ELF-1 (cell line): ENCODE measurements at places on chromosomes 16 and 17.

DNA sequence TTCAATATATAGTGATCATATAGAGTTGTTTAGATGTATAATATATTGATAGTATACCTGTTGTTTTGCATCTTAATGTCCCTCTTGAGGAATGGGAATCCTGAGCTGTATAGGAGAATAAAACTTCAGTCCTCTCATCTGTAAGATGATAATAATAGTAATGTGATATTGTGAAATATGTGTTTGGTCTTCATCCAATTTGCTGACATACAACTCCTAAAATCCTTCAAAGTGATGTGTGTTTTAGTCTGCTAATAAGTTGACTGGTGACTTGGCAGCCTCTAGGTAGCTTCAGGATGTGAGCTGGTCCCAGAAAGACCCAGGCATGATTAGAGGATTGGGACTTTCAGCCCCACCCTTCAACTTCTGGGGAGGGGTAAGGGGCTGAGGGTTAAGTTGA, 22.8 kb upstream of the NFAT5 start:
- DNase-seq, result no peak

- peak; percentile 37 for DNase-seq
These were observed at the start of gene NT5C3B for GRCh38 chr17:41835800-41836549. Gene NT5C3B (minus strand): TSS chr17:41836232. CDS start chr17:41836193, 39 bp downstream.

DNA sequence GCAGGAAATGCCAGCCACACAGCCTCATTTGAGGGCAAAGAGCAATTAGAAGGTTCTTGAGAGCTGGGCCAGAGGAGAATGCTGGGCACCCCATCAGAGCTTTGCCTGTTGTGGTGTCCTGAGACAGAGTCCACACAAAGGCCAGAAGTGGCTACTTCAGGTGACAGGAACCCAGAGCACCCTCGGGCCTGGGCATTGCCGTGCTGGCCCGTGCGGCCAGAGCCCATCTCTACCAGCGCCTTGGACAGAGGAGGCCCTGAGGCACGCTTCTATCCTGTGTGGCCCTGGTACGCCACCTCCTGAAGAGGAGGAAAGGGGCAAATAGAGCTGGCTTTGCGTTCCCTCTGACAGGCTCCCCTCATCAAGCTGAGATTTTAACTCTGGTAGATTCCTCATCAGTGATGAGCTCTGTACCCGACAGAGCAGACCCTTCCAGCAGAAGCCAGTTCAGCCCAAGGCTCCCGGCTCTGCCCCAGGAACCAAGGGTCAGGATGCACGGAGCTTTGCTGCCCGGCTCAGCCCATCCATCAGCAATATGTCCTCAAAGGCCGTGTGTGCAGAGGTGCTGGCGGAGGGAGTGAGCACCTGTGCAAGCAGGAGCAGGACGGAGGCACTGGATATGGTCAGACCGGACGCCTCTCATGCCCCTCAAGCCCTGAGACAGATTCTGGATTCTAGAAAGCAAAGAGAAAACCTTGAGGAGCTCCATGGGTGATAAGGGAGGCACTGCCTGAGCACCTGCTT, 3.4 kb upstream of the RASD1 start:
- no peak for DNase-seq

DNA sequence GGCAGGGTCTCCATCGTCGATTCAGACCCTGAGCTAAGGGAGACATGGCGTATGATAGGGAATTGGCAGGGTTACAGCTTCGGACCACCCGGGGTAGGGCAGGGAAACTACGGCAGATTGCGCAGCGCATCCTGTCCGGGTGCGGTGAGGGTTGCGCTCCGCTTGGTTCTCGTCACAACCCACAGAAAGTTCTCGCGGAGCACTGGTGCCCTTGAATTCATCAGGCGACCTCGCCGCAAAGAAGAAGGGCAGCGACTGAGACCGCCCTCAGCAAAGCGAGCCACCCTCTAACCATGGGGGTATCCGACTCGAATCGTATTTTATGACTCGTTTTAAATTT, 1.2 kb downstream of the HS3ST3B1 start:
- peak; percentile 42 for DNase-seq

DNA sequence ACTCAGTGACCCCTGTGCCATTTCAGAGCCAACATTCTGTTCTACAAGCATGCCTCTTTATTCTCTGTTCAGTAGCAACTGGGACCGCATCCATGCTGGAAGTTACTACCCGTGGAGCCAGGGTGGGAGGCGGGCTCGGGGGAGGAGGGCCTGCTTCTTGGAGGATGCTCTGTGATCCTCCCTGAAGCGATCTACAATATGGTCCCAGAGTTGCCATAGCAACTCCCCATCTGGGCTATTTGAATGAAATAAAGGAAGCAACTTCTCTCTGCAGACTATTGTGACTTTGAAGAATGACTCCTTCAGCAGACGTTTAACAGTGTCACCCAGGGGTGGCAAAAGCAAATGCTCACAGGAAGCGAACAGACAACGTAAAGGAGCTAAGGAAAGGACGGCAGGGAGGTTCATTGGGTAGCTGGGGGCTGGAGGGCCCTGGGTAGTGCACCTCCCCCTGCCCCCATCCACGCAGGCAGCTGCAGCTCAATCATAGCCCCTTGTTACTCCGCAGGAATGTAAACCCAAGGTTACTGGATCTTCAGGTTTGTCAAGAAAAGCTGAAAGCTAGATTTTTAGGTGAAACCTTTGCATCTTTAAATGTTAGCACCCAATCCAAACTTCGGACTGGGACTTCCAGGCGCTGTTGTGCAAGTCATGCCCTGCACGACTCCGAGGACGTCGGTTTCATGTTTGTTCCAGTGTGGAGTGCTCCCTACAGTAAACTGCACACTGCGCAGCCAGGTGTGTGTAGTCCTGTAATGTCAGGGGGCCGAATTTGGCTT, 51.1 kb upstream of the MEAK7 start:
- peak; percentile 73 for DNase-seq

- no peak for DNase-seq
These were observed 87.3 kb downstream of the C16orf78 start for GRCh38 chr16:49460786-49461470.

GRCh38 chr17:32936894-32937500, 9.0 kb downstream of the TMEM98 start:
- peak; percentile 86 for DNase-seq

DNA sequence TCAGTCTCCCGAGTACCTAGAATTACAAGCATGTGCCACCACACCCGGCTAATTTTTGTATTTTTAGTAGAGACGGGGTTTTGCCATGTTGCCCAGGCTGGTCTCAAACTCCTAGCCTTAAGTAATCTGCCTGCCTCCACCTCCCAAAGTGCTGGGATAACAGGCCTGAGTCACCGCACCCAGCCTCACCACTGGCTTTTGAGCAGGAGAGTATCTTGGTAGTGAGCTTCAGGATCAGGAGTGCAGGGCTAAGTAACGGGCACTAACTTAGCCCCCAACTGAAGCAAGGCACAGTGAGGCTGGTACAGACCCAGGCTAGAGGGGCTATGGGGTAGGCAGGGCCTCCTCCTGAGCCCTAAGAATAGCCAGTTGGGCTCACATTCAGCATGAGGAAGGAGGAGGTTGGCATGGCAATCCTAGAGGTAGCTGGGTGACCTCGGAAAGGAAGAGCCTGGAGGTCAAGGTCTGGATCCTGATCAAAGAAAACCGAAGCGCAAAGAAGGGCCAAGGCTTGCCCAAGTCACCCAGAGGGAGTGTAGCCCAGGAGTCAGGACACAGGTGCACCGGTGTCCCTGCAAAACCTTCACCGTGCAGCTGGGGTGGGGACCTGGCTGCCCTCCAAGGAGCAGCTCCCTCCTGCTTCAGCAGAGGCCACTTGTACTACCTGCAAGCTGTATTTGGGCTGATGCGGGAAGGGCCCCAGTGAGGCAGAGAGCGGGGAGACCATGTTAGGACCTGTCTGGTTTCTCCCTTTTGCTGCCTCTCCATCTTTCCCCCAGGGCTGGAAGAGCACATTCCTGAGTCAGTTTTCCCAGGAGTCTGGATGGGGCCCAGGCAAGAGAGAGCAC, 1.3 kb upstream of the ADGRG5 start:
- no peak for DNase-seq

DNA sequence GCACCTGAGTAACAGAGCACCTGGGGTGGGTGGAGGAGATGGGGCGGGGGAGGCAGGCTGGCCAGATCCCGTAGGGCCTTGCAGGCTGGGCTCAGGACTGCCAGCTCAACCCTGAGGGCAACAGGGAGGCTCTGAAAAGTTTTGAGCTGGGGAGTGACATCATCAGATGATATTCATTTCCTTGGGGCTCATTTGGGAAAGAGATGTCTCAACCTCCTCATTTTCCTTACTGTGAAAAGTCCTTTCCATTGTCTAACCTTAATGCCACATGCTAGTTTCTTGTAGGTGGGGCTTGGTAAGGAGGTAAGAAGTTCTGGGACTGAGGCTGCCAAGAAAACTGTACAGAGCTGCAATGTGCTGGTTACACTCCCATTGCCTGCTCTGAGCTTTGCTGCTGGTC, 3.7 kb downstream of the TNS4 start:
- DNase-seq, result no peak

DNA sequence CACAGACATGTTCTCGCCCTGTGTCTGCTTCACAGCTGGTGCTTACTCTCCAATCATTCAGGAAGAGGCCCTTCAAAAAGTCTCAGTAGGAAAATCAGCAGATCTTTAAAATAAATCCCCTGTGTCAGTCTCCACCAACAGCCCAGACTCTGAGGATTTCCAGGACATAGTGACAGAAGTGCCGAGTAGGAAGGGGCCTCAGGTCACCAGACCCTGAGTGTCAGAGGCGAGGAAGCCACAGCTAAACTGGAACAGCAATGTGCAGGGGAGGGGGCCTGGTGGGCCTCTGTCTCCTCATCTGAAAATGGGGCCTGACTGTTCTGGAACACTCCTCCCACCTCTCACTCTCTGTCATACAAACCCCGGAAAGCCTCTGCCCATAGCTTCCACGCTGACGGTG, 6.3 kb downstream of the CACNG4 start:
- no peak for DNase-seq

GRCh38 chr17:6927290-6928126, 68.3 kb upstream of the ALOX12 start:
- no peak for DNase-seq

DNA sequence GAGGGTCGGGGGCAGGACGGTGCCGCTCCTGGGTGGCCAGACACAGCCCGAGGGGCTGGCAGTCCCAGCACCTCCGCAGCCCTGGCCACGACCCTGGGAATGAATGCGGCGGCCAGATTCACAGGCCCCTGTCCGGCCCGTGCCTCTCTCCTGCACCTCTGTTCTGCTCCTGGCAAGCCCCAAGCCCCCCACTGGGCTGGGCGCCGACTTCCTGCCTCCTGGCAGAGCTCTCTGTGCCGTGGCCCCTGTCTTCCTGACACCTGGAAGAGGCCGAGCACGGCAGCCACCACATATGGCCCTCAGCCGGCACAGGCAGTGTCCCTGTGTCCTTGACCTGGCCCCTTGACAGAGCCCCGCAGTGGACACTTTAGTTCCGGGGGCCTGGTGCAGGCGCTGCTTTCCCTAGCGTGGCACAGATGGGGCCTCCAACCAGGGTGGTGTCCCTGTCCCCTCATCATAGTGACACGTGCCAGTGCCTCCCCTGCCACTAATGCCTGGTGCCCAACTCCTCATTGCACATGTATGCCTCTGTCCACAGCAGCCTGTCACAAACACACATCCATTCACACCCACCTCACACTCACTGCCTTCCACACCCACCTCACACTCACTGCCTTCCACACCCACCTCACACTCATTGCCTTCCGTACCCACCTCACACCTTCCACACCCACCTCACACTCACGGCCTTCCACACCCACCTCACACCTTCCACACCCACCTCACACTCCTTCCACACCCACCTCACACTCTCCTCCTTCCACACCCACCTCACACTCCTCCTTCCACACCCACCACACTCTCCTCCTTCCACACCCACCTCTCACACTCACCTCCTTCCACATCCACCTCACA, 110.6 kb upstream of the PLCG2 start:
- DNase-seq, result peak; percentile 18

- DNase-seq, result peak; percentile 87
These were observed 802 bp upstream of the TOB1 start for GRCh38 chr17:50866950-50867362.

- DNase-seq, result no peak
These were observed 33.0 kb downstream of the COG7 start for GRCh38 chr16:23420011-23420410.

GRCh38 chr16:49581630-49582298, 208.2 kb downstream of the C16orf78 start:
- no peak for DNase-seq

- no peak for DNase-seq
These were observed 20.5 kb downstream of the EFTUD2 start for GRCh38 chr17:44878627-44879221.

- no peak for DNase-seq
These were observed 1.9 kb downstream of the CALB2 start for GRCh38 chr16:71360378-71360777.

DNA sequence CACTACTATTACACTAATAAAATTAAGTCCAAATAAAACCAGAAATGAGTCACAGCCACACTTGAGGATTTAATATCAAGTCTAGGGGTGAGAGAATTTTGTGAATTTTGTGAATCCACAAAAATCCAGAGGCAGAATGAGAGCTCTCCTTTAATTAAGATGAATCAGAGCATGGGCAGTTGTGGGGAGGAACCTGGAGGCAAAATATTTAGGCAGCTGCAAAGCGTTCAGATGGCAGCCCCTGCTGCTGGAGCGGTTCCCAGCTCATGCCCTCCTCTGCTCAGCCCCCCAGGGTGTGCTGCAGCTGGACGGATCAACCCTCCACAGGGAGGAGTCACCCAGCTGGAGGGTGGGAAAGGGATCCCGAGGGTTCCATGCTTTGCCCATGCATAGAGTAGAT, 43.4 kb upstream of the IRX6 start:
- no peak for DNase-seq

- DNase-seq, result no peak
These were observed 3.3 kb downstream of the GOT2 start for GRCh38 chr16:58730724-58731370.

GRCh38 chr17:5241861-5242671, 7.4 kb upstream of the SCIMP start:
- DNase-seq, result no peak

GRCh38 chr17:4724650-4725049, 6.6 kb upstream of the MED11 start:
- DNase-seq, result no peak

- no peak for DNase-seq
These were observed 26.7 kb downstream of the CYB561 start for GRCh38 chr17:63419398-63419797.

GRCh38 chr16:64356267-64356666, 765.6 kb downstream of the CDH11 start:
- DNase-seq, result no peak

DNA sequence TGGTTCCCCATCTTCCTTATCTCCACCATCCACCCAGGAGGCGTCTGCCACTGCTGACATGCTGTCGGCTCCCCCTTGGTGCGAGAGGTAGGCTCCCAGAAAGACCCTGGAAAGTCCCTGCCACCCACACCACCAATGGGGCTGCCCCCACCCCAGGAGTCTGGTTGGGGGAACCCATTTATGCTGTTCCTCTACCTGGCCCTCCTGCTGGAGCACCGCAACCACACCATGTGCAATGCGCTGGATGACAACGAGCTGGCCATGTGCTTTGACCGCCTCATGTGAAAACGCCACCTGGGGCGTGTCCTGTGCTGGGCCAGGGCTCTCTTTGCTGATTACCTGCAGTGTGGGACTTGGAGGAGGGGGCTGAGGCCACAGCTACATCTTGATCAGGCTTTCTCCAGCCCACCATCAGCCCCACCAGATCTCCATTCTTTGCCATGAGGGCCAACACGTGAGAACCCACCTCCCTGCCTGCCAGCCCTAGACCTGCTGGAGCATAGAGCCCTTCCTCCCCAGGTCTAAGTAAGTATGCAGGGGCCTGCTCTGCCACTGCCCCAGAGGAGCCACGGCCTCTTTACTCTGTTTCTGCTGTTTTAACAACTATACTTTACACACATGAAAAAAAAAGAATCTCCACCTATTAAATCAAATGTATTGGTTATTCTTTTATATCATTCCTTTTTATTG, 7.9 kb upstream of the ALDH3A1 start:
- no peak for DNase-seq
